ENCODE measurements at places on chromosomes 4 and X.

GRCh38 chrX:33252306-33252825 lies 41.0 kb upstream of the DMD start:
- DNase-seq, result no peak

GRCh38 chrX:19739683-19740082 lies 147.7 kb downstream of the SH3KBP1 start:
- DNase-seq, result peak; percentile 54

GRCh38 chr4:8742546-8742945 lies 129.1 kb downstream of the HMX1 start:
- no peak for DNase-seq

- no peak for DNase-seq
Observed at GRCh38 chrX:13774696-13775095, 40.1 kb downstream of the OFD1 start.

- no peak for DNase-seq
Observed at GRCh38 chr4:87857789-87858188, 25.0 kb downstream of the MEPE start.

DNA sequence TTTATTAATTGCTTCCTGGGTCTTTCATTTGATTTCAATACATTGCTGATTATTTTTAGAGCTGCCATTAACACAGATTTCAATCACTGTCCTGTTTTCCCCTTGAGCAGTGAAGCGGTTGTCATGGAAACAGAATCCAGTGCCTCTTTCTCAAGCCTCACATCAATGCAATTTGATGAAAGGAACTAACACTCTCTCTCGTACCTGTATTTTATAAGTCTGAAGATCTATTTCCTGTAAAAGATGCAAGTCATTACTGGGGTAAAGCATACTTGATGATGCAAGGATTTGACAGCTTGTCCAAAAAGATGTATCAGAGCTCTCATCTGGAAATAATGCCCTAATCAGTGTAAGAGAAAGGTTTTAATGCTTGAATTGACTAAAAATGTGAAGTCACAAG lies 17.9 kb upstream of the GASK1B start:
- DNase-seq, result no peak

DNA sequence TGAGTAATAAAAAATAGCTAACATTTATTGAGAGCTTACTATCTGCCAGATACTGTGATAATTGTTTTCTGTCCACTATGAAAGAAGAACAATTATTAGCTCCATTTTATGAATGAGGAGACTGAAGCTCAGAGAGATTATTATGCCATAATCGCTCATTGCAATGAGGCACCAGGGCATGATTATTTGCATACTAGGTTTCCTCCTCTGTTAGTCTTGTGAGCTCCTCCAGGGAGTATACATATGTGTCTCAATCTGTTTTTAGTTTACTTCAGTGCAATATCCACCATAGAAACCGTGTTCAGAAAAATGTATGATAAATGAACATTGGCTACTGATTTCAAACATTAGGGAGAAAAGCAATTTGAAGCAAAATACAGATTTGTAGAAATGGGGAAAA lies 139.4 kb upstream of the OTUD4 start:
- no peak for DNase-seq

- no peak for DNase-seq
Observed at GRCh38 chr4:2069161-2069971, 10.2 kb downstream of the NAT8L start.

DNA sequence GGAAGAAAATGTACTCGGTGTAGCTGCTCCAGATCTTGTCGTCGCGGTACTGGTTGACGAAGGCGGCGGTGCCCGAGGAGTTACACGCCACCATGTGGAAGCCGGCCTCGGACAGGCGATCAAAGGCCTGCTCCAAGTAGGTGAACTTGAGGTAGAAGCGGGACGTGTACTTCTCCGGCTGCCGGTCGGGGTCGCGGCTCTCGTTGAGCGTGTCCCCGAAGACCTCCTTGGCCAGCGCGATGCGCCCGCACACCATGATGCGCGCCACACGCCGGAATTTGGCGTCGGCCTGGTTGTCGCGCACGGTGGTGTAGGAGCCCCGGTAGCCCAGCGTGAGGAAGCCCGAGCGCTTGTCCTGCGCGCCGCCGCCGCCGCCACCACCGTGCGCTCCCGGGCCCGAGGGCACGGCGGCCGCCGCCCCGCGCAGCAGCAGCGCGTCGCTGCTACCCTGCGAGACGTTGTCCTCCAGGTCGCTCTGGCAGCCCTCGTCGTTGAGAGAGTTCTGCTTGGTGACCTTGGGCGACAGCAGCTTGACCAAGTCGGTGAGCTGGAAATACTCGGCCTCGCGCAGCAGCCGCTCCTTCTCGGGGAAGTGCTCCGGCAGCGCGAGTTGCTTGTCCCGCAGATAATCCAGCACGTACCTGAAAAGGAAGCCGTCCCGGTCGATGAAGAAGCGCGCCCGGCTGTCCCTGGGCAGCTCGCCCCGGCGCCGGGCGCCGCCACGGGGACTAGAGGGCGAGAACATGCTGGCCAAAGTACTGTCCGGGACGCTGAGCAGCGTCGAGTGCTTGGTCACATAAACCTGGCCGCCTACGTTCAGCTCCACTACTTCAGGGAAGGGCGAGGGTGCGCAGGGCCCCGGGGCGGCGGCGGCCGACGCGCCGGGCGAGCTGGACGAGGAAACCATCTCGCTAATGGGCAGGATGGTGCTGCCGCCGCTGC lies 775 bp downstream of the KCTD8 start:
- DNase-seq, result peak; percentile 3

All from stimulated activated naive CD8-positive, alpha-beta T cell treated with anti-CD3 and anti-CD28 coated beads, Interleukin-15, Interleukin-2, amounts not matched to agents 100 U/mL and 50 U/mL, for 24 hours (primary cell).